ENCODE measurements at places on chromosomes 5 and 9.

GRCh38 chr9:248278-248961, 33.8 kb downstream of the DOCK8 start:
- H3K4me1 ChIP-seq: peaks cover 4% of the 10 kb centered on the region
- no peak overlapping the region for H3K4me3 ChIP-seq
- no peak overlapping the region for H3K27ac ChIP-seq
- no peak for DNase-seq
- no peaks in the 10 kb centered on the region for H3K27me3 ChIP-seq

GRCh38 chr9:87570000-87570908, 72.6 kb downstream of the DAPK1 start:
- H3K4me1 ChIP-seq: no peaks in the 10 kb centered on the region
- no peak overlapping the region for H3K4me3 ChIP-seq
- no peaks in the 10 kb centered on the region for H3K27me3 ChIP-seq
- DNase-seq: no peak

- no peaks in the 10 kb centered on the region for H3K27me3 ChIP-seq
- no peak for DNase-seq
- H3K36me3 ChIP-seq: no peaks in the 10 kb centered on the region
- H3K4me1 ChIP-seq: no peaks in the 10 kb centered on the region
- no peak overlapping the region for H3K4me3 ChIP-seq
- H3K27ac ChIP-seq: no peak overlapping the region
These were observed 337.8 kb downstream of the PTPRD start for GRCh38 chr9:10274988-10275387.

- no peaks in the 10 kb centered on the region for H3K27me3 ChIP-seq
- peaks cover 7% of the 10 kb centered on the region for H3K4me1 ChIP-seq
- DNase-seq: no peak
- no peaks in the 10 kb centered on the region for H3K36me3 ChIP-seq
- H3K4me3 ChIP-seq: no peak overlapping the region
These were observed 35.7 kb upstream of the SLC36A2 start for GRCh38 chr5:151383011-151383410.

- no peaks in the 10 kb centered on the region for H3K36me3 ChIP-seq
- H3K4me3 ChIP-seq: peak overlapping the region; percentile 5
- peaks cover 40% of the 10 kb centered on the region for H3K4me1 ChIP-seq
- H3K27ac ChIP-seq: peak overlapping the region; percentile 65
- DNase-seq: no peak
These were observed 4.7 kb downstream of the MAN2A1 start for GRCh38 chr5:109694451-109694891.
